ENCODE measurements at places on chromosomes 7 and 10.

GRCh38 chr7:93146472-93147141 is 1.6 kb downstream of the SAMD9L start:
- no peak for DNase-seq

DNA sequence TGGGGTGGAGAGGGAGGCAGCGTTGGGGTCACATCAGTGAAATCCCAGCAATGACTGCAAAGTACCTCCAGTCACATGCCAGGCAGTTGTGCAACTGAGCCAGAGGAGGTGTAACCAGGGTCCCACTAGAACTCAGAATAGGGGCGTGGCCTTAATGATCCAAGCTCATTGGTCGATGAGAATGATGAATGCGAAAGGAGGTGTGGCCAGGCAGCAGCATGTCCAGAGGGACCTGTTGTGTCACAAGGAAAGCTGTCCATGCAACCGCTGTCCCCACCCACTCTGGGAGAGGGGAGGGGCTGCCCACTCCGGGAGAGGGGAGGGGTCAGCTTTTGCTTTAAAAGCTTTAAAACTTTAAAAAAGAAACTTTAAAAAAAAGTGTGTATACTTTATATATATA is 25.3 kb upstream of the MTPAP start:
- DNase-seq, result no peak

GRCh38 chr10:51501396-51501795 is 198.0 kb downstream of the CSTF2T start:
- peak; percentile 11 for DNase-seq

- no peak for DNase-seq
These were observed 10.6 kb downstream of the LRIT2 start for GRCh38 chr10:84214612-84215235.

DNA sequence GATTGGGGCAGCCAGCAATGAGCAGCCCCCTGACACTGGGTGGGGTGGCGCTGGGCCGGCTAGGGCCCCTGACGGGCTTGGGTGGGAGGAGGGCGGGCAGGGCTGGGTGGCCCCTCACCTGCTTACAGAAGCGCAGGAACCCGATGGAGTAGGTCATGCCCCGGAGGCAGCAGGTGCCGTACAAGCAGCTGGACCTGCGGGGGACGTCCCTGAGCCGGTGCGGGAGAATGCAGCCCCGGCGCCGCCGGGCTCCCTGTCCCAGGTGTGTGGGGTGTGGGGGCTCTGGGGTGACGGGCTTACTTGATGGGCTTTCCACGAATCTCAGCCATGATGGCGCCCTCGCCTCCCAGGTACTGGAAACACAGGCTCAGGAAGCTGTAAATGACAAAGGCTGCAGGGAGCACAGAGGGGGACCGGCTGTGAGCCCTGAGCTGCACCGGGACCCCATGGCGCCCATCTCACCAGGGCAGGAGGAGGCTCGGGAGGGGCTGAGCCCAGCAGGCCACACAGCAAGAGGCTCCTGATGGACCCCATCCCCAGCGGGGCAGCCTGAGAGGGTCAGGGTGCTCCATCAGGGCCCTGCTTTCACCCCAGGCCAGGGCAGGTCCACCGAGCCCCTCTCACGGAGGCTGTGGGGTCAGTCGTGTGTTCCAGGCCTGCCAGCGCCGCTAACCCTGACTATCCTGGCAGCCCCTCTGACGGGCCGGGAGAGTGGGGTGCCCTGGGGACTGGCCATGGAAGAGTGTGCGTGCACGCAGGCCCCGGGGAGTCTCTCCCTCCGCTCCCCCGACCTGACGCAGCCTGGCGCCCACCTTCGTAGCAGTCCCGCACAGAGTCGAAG is 5.8 kb downstream of the TMEM184A start:
- no peak for DNase-seq

DNA sequence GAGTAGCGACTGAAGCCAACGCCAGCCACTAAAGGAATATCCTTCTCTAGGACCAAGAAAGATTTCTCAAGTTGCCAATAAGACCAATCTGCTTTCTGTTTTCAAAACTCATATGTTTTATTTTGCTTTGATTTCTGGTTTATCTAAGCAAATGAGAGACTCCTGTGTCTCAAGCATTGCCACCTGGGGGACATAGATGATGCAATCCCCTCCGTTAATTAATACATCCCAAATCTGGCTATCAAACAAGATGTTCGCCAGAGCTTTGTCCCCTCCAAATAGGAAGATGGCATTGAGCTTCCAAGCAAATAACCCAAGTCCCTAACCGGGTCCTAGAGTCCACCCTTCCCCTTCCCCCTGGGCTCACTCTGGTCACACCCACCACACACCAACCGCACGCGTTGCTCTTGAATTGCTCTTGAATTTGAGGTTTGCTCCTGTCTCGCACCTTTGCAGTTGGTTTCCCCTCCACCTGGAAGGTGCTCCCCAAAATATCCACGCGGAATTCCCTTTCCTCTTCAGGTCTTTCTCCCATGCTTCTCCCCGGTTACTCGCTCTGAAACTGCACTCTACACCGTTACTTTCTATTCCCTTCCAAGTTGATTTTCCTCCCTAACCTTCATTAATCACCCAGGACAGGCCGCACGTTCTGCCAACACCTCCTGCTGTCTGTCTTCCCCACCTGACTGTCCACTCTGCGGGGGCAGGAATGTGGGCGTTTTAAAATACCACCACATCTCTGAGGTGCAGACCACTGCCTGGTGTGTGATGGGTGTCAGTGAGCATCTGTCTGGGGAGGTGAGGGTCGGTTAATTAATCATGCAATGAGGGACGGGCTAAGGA is 64.1 kb upstream of the RNF32 start:
- no peak for DNase-seq

DNA sequence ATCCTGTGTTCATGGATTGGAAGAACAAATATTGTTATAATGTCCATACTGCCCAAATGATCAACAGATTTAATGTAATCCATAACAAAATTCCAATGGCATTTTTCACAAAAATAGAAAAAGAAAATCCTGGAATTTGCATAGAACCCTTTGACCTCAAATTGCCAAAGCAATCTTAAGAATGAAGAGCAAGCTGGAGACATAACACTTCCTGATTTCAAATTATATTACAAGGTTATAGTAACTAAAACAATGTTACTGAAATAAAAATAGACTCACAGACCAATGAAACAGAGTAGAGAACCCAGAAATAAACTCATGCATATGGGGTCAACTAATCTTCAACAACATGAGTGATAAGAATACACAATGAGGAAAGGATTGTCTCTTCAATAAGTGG is 302.5 kb downstream of the PHTF2 start:
- peak; percentile 10 for DNase-seq

GRCh38 chr10:91299999-91300575 is 79.6 kb downstream of the PCGF5 start:
- DNase-seq, result no peak

GRCh38 chr10:87803328-87803727 is 14.7 kb downstream of the ATAD1 start:
- no peak for DNase-seq

DNA sequence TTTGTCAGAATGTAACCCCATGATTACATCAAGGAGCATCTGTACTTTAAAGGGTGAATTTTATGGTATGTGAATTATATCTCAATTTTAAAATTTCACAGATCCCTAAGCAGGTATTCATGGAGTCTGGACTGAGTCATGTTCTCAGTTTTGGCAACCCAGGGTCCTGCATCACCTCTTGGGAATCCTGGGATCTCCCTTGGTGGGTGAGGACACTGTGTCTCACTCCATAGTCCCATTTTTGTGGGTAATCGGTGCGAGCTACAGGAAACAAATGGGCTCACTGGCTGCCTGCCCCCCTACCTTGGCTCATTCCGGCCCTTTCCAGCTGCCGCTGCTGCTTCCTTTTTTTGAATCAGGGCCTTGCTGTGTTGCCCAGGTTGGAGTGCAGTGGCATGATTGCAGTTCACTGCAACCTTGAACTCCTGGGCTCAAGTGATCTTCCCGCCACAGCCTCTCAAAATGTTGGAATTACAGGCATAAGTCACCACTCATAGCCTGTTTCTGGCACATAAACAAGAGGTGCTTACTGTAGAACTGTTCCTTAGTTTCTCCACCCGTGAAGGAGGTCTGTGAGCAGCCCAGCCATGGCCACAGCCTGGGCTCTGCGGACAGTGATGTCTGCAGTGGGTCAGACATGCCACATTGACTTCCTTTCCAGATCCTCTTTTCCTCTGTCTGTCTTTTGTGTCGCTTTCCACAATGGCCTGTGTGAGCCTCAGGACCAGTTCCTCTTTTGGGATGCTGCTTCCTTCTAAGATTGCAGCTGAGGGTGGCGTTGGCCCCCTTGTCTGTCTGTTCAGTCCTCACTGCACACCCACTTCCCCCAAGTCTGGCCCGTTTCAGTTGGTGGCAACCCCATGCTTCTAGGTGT is 14.5 kb downstream of the PALD1 start:
- peak; percentile 38 for DNase-seq

- DNase-seq, result no peak
These were observed 608 bp upstream of the UBN2 start for GRCh38 chr7:139230484-139230773.

- peak; percentile 71 for DNase-seq
These were observed 5.4 kb upstream of the ZFYVE27 start for GRCh38 chr10:97731346-97732051.

- peak; percentile 36 for DNase-seq
These were observed 15.1 kb upstream of the ELN start for GRCh38 chr7:74012842-74013249.

GRCh38 chr7:105876091-105876963 is at the start of gene ATXN7L1:
ATXN7L1 (minus strand) TSS chr7:105876599; CDS start chr7:105876558, 41 bp downstream.
- peak; percentile 98 for DNase-seq

DNA sequence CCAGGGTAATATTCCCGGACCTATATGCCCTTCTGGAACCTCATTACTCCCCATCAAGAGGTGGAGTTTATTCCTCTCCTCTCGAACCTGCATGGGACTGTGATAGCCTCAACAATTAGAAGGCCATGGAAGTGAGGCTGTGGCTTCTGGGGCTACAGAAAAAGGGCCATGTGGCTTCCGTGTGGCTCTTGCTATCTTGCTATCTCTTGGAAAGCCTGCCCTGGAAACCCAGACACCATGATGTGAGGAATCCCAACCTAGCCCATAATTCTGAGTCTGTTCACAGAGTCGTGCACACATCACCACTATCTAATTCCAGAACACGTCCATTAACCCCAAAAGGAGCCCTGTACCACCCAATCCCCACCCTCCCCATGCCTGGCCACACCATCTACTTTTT is 20.8 kb upstream of the SH3PXD2A start:
- no peak for DNase-seq

- DNase-seq, result no peak
These were observed 413.6 kb downstream of the PLXNA4 start for GRCh38 chr7:132162556-132163144.

All from fibroblast of skin of abdomen (primary cell).